ENCODE measurements at places on chromosomes 2 and 18.

DNA sequence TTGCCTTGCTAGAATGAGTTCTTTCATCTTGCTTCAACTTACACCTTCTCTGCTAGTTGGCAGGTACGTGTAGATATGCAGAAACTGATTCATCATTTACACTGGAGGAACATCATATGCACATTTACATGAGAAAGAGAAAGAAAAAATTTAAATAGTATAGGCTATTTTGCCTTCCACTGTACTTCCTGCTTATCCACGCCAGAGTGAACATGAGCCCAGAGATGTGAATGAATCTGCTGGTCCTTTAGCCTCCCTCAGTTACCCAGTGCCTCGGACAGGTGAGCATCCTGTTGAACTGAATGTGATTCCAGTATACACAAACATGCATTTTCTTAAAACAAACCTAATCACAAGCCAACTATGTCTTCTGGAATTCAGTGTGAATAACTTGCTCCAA lies 83.6 kb downstream of the SESTD1 start:
- DNase-seq, result no peak

GRCh38 chr2:118847762-118848172 lies 319 bp upstream of the EN1 start:
- peak; percentile 90 for DNase-seq

DNA sequence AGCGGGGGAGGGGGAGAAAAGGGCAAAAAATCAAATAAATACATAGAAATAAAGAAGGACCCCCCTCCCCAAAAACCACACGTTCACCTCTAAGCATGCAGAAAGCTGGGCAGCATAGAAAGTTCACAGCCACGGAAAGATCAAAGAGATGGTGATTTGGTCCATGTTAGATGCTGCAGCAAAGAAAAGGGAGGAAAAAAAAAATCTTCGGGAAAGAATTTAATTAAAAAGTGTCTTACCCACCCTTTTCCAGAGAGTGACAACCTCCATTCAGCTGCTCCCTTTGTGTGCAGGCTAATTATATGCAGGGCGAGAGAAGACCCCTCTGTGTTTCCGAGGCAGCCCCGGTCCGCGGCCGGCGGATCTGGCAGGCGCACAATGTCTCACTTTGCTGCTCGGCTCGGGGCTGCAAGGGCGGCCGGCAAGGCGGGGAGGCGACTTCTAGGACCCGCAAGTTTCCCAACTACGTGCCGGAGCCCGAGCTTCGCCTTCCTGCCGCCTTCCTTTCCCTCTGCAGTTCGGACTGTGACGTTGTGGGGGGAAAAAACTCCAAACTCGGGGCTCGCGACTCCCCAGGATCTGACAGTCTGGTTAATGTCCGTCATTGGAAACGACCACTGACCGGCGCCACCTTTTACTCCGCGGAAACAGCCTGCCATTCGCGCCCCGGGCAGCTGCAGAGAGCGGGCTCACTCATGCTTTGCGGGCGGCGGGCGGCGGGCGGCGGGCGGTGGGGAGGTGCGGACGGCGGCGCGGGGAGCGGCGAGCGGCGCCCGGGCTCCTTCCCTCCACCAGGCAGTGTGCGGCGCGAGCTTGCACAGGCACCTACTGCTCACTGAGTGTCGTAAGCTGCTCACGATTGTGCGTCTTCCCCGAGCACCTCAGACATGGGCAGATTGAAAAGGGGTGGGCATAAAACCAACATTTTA lies at the start of gene LRRTM1:
TSS of gene LRRTM1 (minus strand) at position 844 of the 929 bp plus-strand sequence. CDS start 933 bp downstream, outside the sequence.
- peak; percentile 18 for DNase-seq

GRCh38 chr18:37445368-37445767 lies 120.2 kb downstream of the CELF4 start:
- DNase-seq, result no peak

GRCh38 chr18:24726727-24727492 lies 266.5 kb downstream of the HRH4 start:
- peak; percentile 48 for DNase-seq

DNA sequence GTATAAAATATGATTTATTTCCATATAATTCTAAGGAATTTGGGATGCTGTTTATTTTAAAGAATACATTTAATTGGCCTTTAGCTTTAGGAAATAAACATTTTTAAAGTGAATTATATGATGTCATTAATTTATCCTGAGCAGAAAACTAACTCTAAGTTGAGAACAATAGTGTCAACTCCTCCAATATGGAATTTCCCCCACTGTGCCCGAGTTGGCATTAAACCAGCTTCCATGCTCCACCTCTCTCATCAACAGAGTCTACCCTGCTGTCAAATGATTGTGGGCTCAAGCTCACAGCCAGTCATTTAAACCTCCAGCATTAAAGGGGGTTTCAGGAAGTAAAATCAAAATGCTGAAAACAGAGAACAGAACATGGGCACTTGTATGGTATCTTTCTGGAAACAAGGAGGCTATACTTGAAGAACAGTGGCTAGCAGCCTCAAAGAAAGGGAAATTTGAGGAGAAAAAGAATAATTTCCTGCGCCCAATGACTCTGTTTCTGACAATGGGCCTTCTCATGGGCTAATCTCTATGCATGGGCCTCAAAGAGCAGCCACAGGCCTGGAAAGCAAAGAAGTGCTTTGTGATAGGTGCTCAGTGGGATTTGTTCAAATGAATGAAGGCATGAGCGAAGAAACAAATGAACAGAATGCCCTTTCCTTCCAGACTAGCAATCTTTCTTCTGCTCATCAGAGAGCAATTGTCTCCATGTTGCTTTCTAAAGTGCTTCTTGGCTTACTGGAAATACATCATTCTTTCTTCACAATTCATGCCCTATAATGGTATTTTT lies 252.8 kb downstream of the MTX2 start:
- no peak for DNase-seq

GRCh38 chr2:135490376-135490775 lies 40.6 kb downstream of the ZRANB3 start:
- no peak for DNase-seq

GRCh38 chr18:75477900-75478299 lies 50.4 kb upstream of the SMIM21 start:
- DNase-seq, result no peak

GRCh38 chr2:127762846-127763245 lies 48.1 kb downstream of the WDR33 start:
- no peak for DNase-seq

GRCh38 chr2:54330926-54331835 lies 75.2 kb upstream of the TSPYL6 start:
- no peak for DNase-seq

- DNase-seq, result no peak
Measured at GRCh38 chr2:157245846-157246764, 11.4 kb upstream of the GALNT5 start.

DNA sequence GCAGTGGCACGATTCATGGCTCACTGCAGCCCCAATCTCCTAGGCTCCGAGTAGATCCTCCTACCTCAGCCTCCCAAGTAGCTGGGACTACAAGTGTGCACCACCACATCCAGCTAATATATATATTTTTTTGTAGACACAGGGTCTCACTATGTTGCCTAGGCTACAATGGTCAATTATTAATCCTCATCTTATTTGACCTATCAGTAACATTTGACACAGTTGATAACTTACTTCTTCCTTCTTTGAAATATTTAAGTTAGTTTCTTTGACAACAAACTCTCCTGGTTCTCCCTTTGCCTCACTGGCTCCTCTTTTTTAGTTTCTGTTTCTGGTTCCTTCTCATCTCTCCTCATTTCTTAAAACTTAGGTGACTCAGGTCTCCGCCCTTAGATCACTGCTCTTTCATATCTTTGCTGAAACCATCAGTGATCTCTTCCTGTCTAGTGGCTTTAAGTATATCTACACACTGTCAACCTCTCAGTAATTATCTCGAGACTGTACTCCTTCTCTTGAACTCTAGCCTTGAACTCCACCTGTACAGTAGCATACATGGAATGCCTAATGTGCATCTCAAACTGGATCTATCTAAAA lies 11.5 kb downstream of the PGAP1 start:
- DNase-seq, result no peak

- DNase-seq, result no peak
Measured at GRCh38 chr2:118186858-118187254, 98.6 kb downstream of the INSIG2 start.

- no peak for DNase-seq
Measured at GRCh38 chr18:38539856-38540255, 974.3 kb upstream of the CELF4 start.

- DNase-seq, result no peak
Measured at GRCh38 chr2:191311-192190, 72.3 kb downstream of the SH3YL1 start.

DNA sequence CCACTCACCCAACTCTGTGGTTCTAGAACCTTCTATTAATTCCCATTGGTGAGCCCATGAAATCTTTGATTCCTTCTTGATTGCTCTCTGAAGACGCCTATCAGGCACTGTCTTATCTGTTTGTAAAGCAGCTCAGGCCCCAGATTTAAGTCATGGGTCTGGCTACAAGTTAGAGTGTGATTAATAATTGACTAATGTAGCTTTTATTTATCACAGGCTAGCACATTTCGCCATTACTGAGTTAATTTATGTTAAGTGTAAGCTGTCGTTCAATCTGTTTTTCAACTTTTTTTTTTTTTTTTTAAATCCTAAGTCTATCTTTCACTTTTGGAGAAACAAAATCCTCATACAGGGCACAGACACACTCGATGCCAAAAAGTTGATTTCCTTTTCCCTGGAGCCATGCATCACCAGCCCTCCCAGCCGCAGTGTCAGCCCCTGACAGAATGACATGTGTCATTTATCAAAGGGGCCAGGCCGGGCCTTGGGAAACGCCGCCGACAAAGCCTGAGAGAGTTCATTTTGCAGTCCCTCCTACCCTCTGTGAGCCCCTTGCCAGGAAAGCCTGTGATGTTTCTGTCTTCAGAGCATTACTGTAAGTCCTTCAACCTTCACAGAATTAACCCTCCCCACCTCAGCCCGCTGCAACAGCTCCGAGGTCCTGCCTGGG lies 15.8 kb downstream of the TSHZ1 start:
- no peak for DNase-seq

DNA sequence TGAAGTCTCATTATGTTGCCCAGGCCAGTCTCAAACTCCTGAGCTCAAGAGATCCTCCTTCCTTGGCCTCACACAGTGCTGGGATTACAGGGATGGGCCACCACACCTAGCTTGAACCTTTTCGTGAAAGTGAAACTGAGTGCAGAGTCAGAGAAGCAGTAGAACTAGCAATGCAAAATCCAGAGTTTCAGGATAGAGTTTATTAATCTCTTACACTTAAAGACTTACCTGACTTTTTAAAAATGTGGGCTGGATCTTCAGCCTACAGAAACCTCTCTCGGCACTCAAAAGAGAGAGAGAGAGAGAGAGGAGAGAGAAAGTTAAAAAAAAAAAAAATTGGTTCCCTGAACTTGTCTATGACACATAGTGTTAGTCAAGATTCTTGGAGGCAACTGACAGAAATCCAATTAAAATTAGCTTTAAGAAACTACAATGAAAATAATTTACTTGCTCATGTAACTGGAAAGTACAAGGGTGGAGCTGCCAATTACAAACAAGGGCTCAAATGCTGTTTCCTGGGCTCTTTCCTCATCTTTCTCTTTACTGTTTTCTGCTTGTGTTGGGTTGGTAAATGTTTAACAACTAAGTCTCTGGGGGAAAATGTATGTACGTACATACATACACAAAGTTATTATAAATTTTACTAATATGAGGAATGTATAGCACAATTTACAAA lies 98.1 kb upstream of the CERS6 start:
- DNase-seq, result no peak

GRCh38 chr2:119231975-119232665 lies 8.5 kb downstream of the STEAP3 start:
- no peak for DNase-seq

GRCh38 chr2:62577994-62578781 lies 72.2 kb upstream of the TMEM17 start:
- DNase-seq, result no peak

DNA sequence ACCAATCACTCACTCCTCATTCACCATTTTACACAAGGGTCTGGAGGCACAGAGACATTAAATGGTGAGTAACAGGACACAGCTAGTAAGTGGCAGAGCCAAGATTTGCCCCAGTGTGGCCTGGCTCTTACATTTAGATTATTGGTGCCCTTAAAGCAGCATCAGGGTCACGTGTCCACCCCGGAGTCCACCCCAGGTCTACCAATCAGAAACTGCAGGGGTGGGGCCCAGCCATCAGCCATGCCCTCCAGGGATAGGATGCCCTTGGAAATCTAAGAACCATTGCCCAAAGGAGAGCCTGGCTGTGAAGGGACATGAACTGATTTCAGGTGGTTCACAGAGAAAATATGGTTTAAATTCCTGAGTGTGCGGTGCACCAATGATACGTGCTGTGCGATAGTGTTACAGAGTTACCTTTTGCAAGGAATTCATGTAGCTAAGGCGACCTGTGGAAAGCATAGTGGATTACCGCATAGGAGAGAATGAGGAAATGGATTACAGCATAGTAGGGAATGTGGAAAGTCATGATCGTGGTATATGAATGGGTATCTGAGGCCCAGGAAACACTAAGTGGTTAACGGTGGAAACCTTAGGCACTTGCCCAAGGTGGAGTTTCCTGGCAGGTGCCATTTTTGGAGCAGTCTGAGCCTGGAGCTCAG lies 17.8 kb downstream of the IGFBP5 start:
- no peak for DNase-seq

DNA sequence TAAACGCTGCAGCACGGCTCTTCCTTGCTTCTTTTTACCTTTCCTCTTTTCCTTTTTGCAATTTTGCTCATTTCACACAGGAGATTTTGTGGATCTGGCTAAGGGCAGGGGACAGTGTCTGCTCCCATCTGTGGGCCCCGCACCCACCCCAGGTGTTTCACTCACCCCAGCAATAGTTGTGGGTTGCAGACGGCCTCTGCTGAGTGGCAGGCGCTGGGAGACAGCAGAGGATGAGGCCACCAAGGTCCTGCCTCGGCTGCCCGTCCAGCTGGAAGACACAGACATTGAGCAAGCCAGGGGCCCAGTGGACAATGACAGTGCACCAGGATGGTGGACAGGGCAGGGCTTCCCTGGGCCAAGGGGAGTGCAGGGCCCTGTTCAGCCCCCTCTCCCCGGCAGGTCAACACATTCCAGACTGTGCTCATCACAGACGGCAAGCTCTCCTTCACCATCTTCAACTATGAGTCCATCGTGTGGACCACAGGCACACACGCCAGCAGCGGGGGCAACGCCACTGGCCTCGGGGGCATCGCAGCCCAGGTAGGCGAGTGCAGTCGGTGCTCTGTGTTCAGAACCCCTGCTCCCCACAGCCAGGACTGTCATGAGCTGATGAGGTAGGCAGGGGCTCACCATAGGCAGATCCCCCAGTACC lies 35.0 kb downstream of the SNED1 start:
- DNase-seq, result no peak

Measured in K562 (cell line).